Activated CD4-positive, alpha-beta T cell treated with anti-CD3 and anti-CD28 coated beads for 24 hours (primary cell): ENCODE measurements at places on chromosomes 4 and X.

DNA sequence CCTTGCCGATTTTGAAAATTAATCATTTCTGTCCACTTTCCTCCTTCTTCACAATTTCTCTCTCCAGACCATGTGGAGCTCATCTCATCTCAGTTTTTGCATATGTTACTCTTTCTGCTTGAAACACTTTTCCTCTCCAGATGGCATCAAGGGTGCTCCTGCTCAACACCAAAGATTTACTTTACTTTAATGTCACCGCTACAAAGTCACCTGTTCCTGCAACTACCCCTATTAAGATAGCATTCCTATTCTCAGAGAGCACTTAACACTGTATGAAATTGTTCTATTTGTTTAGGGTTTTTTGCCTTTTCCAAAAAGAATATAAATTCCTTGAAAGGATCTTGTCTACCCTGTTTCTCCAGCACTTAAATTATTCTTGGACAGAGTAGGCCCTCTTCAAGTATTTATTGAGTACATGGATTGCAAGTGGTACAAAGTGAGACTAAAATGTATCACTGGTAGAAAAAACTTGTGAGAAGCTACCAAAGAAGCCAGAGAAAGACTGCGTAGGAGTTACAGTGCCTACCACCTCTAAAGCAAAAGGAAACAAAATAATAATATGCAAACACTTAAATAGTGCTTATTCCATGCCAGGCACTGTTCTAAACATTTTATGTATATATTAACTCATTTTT, 1.1 kb upstream of the EXOSC9 start:
- DNase-seq: no peak

DNA sequence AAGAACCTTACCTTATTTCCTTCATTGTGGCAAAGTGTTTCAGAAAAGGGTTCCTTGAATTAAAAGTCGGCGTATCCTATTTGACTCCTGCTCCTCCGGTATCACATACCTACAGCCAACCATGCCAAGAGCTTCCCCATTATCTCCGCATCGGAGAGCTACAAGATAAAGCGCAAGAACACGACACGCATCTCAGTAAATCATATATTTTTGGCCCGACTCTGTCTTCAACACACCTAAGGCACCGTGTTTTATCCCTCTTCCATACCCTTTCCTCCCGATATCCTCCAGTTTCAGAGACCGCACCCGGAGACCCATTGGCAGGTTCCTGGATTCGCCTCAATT, 497 bp upstream of the THAP9 start:
- no peak for DNase-seq

DNA sequence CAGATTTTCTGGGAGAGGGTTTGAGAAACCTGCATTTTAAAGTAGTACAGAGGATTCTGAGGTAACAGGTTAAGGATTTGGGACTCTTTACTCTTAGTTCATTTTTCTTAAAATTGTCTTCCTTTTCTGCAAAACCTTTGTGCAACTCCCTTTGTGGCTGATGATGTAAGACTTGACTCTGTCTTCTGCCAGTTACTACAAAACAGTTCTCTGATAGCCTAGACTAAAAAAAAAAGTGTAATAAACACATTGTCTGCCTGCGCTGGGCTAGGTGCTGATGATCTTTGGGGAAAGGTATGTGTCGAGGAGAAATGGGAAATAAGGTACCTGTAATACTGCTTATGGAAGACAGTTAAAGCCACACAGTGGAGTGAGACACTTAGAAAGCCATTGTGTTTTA, 28.7 kb downstream of the IL13RA1 start:
- no peak for DNase-seq

DNA sequence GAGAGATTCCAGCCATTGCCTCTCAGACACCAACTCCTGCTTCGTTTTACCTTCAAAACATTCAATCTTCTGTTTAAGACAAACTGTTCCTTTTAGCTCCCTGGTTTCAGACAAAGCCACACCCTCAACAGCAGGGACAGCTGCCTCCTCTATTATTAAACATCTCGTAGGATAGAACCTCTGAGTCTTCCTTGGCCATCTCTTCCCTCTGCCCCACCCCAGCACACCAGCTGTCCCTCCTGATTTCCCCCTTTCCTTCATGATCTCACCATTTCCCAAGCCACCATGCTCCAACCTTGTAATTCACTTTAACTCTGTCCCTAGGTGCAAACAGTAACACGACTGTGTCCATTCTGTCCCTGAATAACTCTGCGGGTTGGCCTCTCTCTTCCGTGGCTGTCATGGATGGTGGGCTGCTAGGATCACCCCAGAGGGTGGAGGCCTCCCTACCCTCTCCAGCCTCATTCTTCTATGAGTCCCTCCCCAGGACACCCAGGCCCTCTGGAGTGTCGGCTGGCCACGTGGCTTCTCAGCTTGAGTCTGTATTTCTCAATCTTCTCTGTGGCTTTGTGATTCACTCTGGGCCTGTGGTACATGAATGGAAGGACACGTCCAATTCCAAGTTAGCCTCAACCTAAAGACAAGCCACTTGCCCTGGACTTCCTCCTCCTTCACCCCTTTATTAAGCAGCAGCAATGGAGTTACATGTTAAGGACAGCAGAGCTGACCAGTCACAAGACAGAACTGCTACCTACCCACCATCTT, 349.9 kb downstream of the FBXW7 start:
- DNase-seq: no peak

- DNase-seq: no peak
These were observed 317.7 kb upstream of the NOCT start for GRCh38 chr4:138697851-138698250.

- DNase-seq: no peak
These were observed 83.3 kb downstream of the SNCA start for GRCh38 chr4:89753601-89754066.

GRCh38 chr4:188714501-188714900, 575.3 kb downstream of the TRIML1 start:
- DNase-seq: no peak

DNA sequence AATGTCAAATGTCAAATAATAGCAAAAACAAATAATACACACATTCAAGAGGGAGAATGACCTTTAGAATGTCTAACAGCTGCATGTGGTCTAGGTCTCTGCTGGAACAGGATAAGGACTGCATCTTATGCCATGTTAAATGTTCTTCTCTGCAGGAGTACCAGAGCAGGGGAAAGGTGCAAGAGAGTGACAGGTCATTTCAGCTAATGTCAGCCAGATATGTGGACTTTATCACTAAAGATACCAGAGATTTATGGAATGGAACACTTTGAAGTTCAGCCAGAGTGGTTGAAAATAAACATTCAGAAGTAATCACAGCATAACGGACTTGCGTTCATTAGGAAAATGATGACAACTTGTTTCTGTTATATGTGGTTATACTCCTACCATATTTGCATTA, 24.3 kb downstream of the GRID2 start:
- no peak for DNase-seq

- no peak for DNase-seq
These were observed 161.0 kb downstream of the CPE start for GRCh38 chr4:165539801-165540200.

DNA sequence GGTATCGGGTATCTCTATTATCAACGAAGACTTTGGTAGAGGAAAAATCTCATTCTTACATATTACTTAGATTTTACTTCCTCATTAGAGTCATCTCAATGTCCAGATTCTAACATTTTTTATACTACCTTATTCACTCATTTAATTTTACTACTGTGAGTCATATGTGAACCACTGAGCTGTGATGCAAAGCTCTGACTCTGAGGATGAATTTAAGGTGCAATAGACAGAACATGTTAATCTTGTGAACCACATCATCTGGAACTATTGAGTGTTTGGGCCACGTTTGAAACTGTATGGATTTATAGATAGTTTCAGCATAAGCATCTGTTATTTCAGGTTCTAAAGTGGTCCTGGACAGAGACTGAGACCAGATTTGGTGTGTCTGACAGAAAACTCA, 78.4 kb downstream of the PWWP3B start:
- DNase-seq: no peak

DNA sequence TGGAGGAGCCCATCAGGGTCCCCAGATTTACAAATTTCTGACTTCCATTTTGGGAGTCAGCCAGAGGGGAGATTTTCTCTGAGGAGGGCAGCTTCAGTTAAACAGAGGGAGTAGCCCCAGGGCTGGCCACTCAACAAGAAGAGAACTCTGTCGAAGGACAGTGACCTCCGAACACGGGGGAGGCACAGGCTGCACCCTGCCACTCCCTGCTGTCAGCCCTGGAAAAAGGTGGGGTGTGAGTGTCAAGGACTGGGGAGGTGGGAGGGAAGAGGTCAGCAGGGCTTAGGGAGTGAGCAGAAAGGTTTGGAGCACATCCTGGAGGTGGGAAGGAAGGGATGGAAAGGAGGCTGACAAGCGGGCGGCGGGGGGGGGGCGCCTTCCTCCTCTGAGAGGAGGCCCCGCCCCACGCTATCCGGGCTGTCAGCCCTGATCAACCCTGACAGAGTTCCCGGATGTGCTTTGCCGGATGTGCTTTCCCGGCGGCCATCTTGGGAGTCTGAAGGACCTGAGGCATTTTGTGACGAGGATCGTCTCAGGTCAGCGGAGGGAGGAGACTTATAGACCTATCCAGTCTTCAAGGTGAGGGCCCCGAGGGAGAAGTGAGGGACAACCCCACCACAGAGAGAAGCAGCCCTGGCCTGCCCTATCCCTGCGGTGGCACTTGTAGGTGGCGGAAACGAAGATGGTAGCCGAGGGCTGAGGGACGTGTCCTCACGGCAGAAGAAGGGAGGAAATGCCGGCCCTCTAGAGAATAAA, at the start of gene MAGEC1:
MAGEC1 (plus strand) TSS at position 495 of the 756 bp plus-strand sequence. CDS start 1,179 bp downstream, outside the sequence.
- no peak for DNase-seq

GRCh38 chr4:106266201-106266600, 49.8 kb downstream of the TBCK start:
- no peak for DNase-seq

DNA sequence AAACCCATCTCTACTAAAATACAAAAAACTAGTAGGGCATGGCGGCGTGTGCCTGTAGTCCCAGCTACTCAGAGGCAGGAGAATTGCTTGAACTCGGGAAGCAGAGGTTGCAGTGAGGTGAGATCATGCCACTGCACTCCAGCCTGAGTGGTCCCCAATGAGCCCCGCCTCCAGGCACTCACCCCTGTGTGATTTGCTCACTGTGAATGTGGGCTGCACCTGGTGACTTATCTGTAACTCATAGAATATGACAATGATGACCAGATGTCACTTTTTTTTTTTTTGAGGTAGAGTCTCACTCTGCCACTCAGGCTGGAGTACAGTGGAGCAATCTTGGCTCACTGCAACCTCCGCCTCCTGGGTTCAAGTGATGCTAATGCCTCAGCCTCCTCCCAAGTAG, 49.0 kb upstream of the HOPX start:
- no peak for DNase-seq

GRCh38 chr4:25513814-25514213, 136.8 kb downstream of the ANAPC4 start:
- DNase-seq: no peak

- no peak for DNase-seq
These were observed 38.2 kb downstream of the FAM114A1 start for GRCh38 chr4:38905652-38906385.

GRCh38 chrX:29471829-29472228, 743.5 kb upstream of the MAGEB2 start:
- no peak for DNase-seq

GRCh38 chr4:37760840-37761239, 65.6 kb upstream of the PGM2 start:
- no peak for DNase-seq

DNA sequence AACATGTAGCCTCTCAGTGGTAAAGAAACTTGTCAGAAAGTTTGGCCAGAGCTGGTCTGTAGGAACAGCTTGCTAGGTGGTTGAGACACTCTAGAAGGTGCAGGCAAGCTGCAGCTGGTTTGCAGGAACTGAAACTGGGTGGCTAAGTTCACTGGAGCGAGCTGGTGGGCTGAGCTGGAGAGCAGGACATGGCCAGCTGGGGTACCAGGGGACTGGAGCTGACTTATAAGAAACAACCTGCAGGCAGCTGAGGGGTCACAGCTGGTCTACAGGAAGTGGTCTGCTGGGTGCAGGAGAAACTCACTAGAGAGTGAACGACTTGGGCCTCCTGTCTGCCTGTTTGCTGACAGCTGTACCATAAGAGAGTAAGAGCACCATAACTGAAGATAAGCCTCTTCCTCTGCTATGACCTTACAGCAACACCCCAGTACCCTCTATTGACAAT, 157.1 kb upstream of the LNX1 start:
- no peak for DNase-seq

GRCh38 chrX:100363896-100364295, 46.2 kb downstream of the PCDH19 start:
- DNase-seq: no peak

DNA sequence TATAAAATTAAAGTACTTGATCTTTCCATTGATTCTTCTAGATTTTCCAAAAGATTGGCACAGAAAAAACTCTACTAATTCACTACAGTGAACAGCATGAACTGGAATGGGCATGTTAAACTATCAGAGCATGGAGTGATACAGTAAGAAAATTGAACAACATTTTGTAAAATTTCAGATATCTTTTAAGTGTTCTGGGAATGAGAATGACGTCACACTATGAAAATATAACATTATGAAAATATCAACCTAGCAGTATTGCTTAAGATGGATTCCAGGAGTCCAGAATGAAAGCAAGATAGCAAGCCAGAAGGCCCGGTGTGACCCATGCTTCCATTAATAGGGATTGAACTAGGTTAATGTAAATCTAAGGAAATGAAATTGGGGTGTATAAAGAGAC, 319.9 kb downstream of the GABRG1 start:
- DNase-seq: no peak

- no peak for DNase-seq
These were observed 153.1 kb downstream of the GC start for GRCh38 chr4:71630803-71631202.

DNA sequence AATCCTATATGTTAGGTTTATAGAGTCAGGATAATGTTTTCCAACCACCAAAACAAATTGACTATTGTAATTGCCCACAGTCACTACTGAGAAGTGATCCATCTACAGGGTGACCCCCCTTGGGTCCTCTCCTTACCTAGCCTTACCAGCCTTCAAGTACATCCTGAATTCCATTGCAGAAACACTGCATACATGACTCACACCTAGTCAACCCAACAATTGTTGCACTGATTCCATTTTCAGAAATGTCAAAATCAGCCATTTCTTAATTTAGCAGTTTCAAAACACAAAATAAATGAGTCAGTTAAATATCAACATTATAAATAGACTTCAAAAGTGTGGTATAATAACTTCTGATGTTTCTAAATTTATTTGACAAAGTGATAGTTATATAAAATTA, 106.3 kb upstream of the TNIP3 start:
- DNase-seq: no peak

- DNase-seq: no peak
These were observed 21.2 kb downstream of the SPRY1 start for GRCh38 chr4:123417813-123418212.

DNA sequence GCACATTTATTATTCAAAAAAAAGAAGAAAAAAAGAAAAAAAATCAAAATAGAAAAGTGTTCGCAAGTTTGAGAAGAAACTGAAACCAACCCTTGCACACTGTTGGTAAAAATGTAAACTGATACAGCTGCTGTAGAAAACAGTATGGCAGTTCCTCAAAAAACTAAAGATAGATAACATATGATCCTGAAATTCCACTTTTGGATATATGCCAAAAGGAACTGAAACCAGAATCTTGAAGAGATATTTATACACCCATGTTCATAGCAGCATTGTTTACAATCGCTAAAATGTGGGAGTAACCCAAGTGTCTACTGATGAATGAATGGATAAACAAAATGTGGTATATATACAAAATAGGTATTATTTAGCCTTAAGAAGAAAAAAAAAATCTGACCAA, 155.4 kb downstream of the TBCK start:
- no peak for DNase-seq

- no peak for DNase-seq
These were observed 100.2 kb downstream of the PDLIM5 start for GRCh38 chr4:94551643-94552564.
